ENCODE measurements at places on chromosomes 2 and 18. TPM values are rescaled to one million over a fixed set of nuclear protein-coding genes. Genes with fewer than 3 reads are reported as not detected.

CCDC141 gene
- 1.3 TPM for total RNA-seq

PID1 gene
- 42.0 TPM for total RNA-seq

GKN2 gene
- total RNA-seq, result not detected

DNA sequence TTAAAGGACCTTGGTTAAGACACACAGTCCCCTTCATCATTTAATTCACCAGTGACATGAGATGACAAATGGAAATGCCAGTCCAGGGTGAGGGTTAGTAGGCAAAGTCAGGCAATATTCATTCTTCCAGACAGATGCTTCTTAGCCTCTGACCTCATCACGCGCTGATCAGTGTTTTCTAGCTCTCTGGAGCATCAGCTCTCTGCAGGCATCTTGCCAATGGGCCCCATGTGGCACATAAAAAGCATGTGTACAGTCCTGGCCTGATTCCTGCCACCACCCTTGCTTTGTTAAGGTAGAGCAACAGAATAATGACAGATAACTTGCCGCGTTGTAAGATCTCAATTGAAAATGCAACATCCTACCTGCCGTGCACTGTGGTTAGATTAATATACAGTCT is 20.3 kb upstream of the NPAS2 start:
- H3K27me3 ChIP-seq, result no peaks in the 10 kb centered on the region

DNA sequence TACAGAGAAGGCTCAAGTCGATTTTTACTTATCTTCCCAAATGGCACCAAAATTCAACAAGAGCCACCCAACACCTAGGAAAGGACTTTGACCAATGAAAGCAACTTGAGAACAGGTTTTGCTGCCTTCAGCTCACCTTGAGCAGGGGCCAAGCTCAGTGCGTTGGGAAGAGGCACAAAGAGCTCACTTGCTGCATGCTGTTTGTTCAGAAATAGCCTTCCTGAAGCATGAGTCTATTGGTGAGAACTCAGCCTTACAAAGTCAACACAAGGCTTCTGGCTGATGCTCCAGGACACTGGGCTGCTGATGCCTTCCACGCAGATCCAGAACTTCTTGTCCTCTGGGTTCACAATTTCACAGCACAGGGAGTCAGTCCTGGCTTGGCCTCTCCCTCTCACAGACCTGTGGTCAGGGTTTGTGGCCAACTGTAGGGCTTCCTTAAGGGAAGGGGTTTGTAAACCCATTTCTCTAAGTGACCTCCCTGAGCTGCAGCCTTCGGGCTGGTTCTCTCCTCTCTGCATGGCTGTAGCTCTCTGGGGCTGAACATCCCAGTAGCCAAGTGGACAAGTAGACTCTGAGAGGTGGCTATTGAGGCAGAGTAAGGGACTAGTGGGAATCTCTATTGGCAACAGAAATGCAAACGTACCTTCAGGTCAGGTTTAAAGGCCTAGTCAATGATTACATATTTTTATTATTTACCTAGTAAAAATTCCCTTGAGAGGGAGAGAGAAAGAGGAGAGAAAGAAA is 124.7 kb upstream of the GATA6 start:
- no peaks in the 10 kb centered on the region for H3K27me3 ChIP-seq
- no peaks in the 10 kb centered on the region for H3K36me3 ChIP-seq
- no peaks in the 10 kb centered on the region for H3K4me1 ChIP-seq
- DNase-seq, result peak; percentile 64
- peak overlapping the region; percentile 17 for H3K27ac ChIP-seq
